ENCODE measurements at places on chromosomes 13 and 19. TPM values are rescaled to one million over a fixed set of nuclear protein-coding genes. Genes with fewer than 3 reads are reported as not detected.

SBSN gene
- total RNA-seq, result 3.2 TPM

CCL25 gene
- total RNA-seq, result not detected

GRCh38 chr19:403221-404027, 5.5 kb downstream of the C2CD4C start:
- no peak for DNase-seq

GRCh38 chr19:11169896-11170678, 14.5 kb upstream of the SPC24 start:
- DNase-seq, result peak; percentile 68

- peak; percentile 69 for DNase-seq
These were observed 9.4 kb upstream of the DCUN1D2 start for GRCh38 chr13:113499936-113500335.

GRCh38 chr13:30898678-30899241, 7.3 kb upstream of the MEDAG start:
- DNase-seq, result peak; percentile 97

DNA sequence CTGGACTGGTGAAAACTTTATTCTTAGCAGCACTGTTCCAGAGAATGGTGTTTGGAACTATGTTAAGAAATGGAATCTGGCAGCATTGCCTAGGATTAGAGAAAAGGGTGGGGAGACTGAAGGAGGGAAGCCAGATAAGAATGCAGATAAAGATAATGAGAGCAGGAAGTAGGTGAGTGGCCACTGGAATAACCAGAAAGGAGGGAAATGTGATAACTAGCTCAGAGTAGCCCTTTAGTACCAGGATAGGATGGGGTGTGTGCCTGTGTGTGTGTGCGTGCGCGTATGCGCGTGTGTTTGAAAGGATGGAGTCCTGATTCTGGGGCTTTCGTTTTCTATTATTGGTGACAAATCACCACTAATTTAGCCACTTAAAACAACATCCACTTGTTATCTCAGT, 33.4 kb upstream of the FRY start:
- no peak for DNase-seq

- no peak for DNase-seq
These were observed 24.5 kb upstream of the CCNE1 start for GRCh38 chr19:29787281-29787680.

- no peak for DNase-seq
These were observed 24.6 kb upstream of the TM9SF2 start for GRCh38 chr13:99476648-99477047.

Measured in GM23248 (cell line).